Activated CD8-positive, alpha-beta memory T cell treated with anti-CD3 and anti-CD28 coated beads for 1 hour (primary cell): ENCODE measurements at places on chromosomes 5 and 9.

- DNase-seq = no peak
These were observed 29.6 kb downstream of the EHMT1 start for GRCh38 chr9:137648396-137648795.

DNA sequence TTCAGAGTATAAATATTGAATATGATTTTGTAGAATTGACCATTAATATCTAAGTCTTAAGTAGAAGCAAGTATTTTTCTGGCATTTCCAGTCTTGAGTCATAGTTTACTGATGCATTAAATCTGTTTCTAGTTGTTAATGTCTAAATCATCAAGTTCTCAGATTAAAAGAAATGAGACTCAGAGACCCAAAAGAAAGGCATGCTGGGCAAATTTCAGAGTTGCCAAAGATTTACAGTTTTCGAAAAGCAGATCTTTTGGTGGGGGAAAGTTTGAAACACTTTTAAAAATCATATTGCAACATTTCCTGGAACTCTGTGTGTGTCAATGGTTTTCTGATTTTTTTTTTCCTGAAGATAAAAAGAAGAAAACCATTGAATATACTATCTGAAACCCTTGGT lies 60.9 kb downstream of the ANKRD55 start:
- no peak for DNase-seq

DNA sequence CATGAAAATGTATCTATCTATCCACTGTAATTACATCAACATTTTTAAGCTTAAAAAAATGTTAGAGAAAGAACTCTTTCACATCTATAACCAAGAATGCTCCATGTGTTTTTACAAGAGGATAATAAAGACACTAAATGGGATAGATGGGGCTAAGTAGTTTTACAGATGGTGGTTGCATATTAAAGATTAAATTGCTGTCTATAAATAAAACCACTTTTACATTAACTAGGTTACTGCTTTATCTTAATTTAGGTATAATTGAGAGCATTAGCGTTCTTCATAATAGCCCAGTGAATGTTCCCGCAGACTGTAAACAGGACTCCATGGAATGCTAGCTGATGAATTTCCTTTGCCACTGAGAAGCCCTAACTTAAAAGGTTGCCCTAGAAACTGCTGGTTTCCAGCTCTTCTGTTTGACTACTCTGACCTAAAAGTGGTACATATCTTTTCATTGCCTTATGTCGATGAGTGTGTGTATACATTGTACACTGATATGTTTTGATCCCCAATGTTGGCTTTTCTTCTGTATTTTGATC lies 117.9 kb downstream of the SGCD start:
- no peak for DNase-seq

DNA sequence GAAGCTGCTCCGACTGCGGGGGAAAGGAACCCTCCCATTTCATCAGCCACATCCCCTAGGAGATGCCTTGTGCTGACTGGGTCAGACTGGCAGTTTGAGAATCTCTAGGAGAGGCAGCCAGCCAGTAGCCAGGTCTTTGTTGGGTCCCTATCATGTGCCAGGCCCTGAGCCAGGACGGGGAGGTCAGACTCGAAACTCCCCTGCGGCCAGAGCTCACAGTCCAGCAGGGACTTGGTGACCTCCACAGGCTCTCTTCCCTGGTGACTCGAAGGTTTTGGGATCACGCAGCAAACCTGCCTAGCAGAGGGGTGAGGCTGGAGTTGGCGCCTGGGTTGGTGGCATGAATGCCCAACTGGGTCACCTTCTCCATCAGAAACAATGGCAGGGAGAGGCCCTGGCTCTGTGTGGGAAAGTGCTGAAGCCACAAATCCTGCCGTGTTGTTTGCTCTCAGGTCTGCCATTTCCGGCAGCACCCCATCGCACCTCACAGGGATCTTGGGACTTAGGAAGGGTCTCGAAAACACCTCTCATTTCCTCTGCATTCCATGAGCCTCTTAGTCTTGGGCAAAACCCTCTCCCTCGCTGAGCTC lies 14.4 kb upstream of the ORM1 start:
- no peak for DNase-seq

DNA sequence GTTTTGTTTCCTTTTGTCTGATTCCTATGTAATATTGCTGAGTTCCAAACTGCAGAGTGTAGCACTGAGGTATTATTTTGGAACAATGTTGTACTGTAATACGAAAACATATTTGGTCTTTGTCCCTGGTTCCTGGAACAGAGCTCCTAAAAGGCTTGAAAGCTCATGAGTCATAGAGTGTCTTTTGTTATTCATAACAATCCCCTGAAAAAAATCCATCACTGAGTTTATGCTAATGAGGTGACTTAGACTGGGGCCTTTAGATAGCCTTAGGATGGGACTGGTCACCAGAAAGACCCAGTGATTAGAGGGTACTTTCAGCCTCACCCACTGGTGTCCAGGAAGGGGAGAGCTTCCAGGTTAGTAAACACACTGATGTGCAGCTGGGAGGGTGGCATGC lies 132.7 kb upstream of the POU5F2 start:
- no peak for DNase-seq

DNA sequence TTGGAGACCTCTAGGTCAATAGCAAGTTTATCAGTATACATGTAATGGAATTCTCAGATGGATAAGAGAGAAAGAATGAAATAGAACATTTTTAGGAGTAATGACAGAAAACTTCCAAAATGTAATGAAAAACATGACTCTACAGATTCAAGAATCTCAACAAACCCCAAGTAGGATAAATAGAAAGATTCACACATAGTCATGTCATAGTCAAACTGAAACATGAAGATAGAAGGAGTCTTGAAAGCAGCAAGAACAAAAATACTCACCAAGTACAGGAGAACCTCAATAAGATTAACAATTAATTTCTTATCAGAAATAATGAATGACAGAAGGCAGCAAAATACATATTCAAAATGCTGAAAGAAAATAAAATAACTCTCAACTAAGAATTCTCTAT lies 164.5 kb downstream of the SPATA31D1 start:
- DNase-seq = no peak

DNA sequence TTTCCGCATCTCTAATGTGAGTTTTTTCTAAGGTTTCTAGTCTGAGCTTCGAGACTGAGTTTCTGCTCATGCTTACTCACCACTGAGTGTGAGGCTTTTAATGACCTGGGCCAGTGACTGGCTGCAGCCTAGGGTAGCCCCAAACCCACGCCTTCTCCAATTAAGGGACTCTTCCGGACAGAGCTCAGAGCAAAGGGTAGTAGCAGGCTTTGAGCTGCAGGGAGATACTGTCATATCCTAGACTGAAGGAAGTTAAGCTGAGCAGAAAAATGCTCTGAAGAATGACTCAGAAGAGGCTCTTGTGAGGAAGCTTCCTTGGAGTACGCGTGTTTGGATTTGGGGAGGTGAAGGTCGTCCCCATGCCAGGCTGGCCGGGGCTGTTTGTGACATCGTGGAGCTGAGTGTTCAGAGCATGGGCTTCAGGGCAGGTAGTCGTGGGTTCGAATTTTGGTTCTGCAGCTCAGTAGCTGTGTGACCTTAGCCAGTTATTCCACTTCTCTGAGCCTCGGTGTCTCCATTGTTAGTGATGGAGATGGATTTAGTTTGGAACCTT lies 3.5 kb downstream of the USP20 start:
- no peak for DNase-seq

DNA sequence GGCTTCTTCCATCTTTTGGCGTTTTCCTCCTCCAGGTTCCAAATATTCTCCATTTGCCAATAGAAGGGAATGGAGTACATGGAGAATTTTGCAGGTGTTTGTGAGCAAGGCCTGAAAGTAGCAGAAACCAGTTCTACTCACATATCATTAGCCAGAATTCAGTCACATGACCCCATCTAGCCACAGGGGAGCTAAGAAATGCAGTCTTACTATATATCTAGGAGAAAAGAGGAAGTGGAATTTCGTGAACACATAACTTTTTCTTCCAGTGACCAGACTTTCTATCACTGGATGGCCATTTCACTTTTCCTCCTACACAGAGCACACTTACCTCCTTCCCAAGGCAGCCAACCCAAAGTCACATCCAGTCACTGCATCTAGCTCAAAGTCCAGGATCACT lies 55.1 kb downstream of the LOX start:
- no peak for DNase-seq

GRCh38 chr5:14155075-14155474 lies 11.9 kb downstream of the TRIO start:
- no peak for DNase-seq

DNA sequence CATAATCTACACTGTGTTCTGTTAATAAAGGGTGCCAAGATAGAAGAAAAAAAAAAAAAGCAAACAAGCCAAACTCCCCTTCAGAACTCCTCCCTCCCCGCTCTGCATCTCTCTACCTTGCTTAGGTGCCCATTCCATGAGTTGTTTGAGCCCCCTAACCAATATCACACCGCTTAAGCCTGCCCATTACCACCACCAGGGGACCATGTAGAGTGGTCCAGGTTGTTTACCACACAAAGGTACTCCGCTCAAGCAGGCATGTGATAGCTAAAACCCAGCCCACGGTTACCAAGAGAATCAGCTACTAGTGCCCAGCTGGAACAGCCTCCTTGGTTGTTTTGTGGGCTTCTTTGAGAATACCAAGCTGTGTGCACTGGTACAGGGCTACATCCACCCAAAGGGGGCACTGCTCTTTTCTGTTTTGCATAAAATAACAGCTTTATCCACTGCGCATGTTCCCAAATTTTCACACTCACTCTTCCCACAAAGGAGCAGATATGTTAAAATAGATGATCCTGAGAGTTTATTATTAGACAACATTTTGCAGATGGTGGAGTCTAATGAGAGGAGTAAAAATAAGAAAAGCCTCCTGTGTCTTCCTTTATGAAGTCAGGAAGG lies 304.1 kb downstream of the DEPDC1B start:
- DNase-seq = no peak

- no peak for DNase-seq
These were observed 114.0 kb downstream of the NSG2 start for GRCh38 chr5:174159327-174160114.

DNA sequence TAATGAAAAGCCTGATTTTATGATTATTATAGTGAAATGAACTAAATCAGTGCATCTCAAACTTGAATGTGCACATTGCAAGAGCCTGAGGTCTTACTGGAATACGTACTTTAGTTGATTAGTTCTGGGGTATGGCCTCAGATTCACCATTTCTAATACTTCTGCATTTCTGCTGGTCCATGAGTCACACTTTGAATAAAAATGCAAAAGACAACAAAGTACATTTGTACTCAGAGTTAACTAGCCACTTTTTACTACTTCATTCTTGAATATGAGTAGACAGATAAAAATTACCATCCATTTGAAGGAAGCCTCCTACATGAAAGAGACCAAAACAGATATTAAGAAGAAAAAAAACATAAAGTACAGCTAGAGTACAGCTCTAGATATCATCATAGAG lies 27.1 kb upstream of the PRR16 start:
- no peak for DNase-seq

- no peak for DNase-seq
These were observed 8.2 kb downstream of the TNIP1 start for GRCh38 chr5:151072630-151073025.

DNA sequence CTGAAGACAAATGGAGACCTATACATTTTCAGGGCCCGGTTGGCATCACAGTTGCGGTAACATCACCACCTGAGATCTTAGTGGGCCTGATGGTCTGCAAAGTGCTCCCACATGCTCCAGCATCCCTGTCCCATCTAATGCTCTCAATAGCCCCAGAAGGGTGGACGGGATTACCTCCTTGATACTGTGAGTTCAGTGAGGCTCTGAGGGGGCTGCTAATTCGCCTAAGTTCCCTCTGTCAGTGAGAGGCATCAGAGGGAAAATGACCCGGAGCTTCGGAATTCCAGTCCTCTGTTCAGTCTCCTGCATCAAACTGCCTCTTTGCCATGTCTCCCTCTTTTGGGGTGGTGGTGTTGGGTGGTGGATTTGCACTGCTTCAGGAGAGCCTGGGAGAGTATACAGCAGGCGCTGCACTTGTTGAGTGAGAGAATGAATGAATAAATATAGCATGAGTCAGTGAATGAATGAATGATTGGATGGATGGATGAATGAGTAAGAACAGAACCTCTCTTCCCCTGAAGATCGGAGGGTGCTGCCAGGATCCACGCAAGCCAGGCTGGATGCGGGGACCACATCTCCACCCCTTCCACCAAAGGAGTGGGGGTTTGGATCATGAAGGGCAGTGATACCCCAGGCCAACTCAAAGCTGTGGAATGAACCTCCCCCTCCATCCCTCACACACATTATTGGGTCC lies 141.0 kb downstream of the GABBR2 start:
- no peak for DNase-seq

GRCh38 chr9:95666096-95666784 lies 149.5 kb upstream of the PTCH1 start:
- no peak for DNase-seq

- DNase-seq = no peak
These were observed 187.9 kb downstream of the PALM2AKAP2 start for GRCh38 chr9:109967651-109968642.

GRCh38 chr5:172730981-172731679 lies 39.9 kb downstream of the DUSP1 start:
- no peak for DNase-seq

DNA sequence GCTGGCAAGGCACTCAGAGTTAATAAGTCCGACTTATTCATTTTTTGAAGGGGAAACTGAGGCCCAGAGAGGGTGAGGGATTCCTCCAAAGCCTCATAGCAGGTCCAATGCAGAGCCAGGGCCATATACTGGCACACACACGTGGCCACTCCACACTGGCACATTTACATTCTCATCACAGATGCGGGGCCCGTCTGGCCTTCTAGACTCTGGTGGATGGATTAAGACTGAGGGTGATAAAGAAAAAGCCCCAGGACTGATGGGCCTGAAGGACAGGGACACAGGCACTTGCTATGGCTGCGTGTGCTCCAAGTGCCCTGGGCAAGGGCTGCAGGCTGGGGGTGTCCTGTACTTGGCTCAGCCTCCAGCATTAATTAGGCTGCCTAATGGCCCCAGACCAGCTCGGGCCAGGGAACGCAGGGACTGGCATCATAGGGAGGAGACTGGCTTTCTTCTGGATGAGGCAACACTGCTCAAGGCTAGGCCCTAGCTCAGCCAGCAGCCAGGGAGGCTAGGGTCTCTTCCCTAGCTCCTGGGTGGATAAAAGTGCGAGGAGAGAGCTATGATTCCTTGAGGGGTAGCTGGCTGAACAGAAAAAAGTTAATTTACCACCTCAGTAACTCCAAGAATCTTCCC lies 28.5 kb upstream of the CSF1R start:
- DNase-seq = no peak

DNA sequence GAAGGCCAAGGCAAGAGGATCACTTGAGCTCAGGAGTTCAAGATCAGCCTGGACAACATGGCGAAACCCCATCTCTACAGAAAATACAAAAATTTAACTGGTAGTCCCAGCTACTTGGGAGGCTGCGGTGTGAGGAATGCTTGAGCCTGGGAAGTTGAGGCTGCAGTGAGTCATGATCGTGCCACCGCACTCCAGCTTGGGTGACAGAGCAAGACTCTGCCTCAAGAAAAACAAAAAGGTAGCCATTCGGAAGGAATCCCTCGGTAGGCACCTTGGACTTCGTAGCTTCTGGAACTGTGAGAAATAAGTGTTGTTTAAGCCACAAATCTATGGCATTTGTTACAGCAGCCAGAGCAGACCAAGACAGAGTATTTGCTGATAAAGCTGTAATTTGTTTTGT lies 174.2 kb downstream of the DCP2 start:
- DNase-seq = no peak

- DNase-seq = no peak
These were observed 546.9 kb upstream of the RIOK2 start for GRCh38 chr5:97729938-97730337.

GRCh38 chr5:33938881-33939280 lies 2.7 kb downstream of the RXFP3 start:
- DNase-seq = no peak
